ENCODE measurements at places on chromosomes 12 and 14.

GRCh38 chr12:56877195-56878009 is 56.8 kb downstream of the SDR9C7 start:
- DNase-seq: no peak

DNA sequence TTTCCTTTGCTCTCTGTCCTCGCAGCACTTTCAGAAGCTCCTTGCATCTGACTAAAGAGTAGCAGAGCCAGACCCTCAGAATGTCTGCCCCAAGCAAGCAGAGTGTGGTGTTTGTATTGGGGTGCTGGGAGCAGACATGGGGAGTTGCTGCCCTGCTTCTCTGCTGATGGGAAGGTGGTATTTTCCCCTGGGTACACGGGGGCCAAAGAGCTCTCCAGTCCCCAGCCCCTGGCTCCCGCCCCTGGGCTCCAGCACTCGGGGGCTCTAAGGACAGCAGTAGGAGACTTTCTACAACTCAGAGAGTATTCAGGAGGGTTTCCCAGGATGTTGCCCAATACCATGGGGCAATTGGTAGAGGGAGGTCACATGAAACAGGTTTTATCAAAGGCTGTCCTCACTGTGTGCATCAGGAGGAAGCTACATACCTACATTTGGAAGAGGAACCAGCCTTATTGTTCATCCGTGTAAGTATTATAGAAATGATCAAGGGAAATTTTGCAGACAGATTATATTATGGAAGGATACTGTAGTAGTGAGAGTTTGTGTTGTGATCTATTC is 50.3 kb downstream of the DAD1 start:
- DNase-seq: no peak

GRCh38 chr12:23209793-23210192 is 584.8 kb downstream of the ETNK1 start:
- no peak for DNase-seq

GRCh38 chr12:92403210-92404175 is 257.8 kb upstream of the BTG1 start:
- no peak for DNase-seq

GRCh38 chr12:27960821-27961220 is 11.7 kb downstream of the PTHLH start:
- no peak for DNase-seq

Data from COLO829 (cell line).